Right lung (tissue), 10 donors: ENCODE measurements at places on chromosomes 4 and X. TPM values are rescaled to one million over a fixed set of nuclear protein-coding genes. Genes with fewer than 3 reads are reported as not detected.

GRCh38 chr4:124092541-124092984 lies 620.0 kb downstream of the ANKRD50 start:
- DNase-seq = no peak

- DNase-seq = no peak
Measured at GRCh38 chr4:36332023-36332781, 50.8 kb downstream of the DTHD1 start.

- DNase-seq = peak; percentile 63
Measured at GRCh38 chr4:138182838-138183426, 59.2 kb downstream of the SLC7A11 start.

- no peak for DNase-seq
Measured at GRCh38 chrX:17440258-17440657, 65.3 kb downstream of the NHS start.

DNA sequence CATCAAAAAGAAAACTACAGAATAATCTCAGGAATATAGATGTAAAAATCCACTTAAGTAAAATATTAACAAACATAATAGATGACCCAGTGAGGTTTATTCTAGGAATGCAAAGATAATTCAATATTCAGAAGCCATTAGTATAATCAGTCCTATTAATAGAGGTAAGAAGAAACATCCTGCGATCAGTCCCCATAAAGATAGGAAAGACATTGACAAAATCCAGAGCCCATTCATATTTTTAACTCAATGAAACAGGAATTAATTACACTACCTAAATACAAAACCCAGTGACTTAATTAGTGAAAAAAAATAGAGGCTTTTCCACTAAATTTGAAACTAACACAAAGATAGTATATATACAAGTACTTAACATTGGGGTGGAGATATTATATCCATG lies 321.4 kb upstream of the INTU start:
- DNase-seq = no peak

GRCh38 chrX:118536204-118536603 lies 40.6 kb downstream of the DOCK11 start:
- no peak for DNase-seq

DNA sequence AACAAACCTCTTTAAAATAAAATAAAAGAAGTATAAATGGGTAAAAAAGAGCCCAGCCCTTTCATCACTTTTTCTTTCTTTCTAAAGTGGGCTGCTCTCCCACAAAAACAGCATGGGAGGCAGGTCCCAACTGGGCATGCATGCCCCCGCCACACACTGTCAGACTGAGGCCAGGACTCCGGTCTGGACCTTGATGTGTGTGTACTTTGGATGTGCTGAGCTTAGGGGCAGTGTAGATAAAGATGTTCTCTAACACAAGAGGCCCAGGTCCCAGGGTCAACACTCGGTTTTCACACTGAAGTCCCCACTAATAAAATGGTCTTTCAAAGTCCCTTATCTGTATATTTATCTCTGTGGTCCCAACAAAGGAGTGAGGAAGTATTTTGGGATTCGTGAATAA lies 44.4 kb downstream of the ADGRA3 start:
- no peak for DNase-seq

- no peak for DNase-seq
Measured at GRCh38 chrX:15512401-15512965, 11.9 kb downstream of the BMX start.

The FOXP3 gene
- 0.73 TPM for polyA plus RNA-seq

The SYNPO2 gene
- 3.3 TPM for polyA plus RNA-seq

DNA sequence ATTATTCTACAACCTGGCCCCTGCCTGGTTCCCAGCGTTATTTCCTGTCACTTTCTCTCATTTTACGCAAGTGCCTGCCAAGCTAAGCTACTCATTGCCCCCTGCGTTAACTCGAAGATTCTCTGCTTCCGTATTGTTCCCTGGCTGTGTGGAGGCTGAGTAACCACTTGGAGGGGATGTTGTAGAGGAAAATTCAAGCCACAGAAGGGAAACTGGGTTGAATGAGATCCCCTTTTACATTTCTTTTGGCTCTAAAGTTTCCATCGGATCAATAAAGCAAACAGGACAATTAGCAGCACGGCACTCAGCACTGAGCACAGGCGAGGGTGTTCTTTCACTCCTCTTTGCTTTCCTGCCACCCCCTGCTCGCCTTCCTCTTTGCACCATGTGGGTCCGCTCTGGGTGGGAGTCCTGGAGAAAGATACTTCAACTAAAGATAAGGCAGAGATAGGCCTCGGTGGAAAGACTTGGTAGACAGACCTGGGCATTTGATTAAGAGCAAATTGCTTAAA lies 4.2 kb upstream of the TMSB4X start:
- no peak for DNase-seq

DNA sequence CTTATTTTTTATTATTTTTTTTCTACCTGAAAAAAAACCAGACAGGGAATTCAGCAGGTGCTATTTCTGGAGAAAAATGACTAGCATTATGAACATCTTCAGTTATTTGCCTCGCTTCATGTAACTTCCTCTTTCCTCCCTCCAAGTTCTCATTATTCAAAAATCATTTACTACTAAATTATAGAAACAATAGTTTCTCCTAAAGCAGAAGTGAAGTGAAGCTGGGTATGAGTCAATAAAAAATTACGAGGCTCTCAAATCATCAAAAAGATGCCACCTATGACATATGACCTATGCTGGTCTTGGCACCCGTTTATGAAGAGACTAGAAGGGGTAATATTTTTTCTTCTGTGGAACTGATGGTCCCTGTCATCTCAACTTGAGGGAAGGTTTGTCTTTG lies 145.0 kb upstream of the AADAT start:
- DNase-seq = no peak

GRCh38 chrX:13515211-13515930 lies 54.0 kb upstream of the EGFL6 start:
- DNase-seq = no peak

The RPL9 gene
- polyA plus RNA-seq = 885 TPM

GRCh38 chr4:182846036-182846435 lies 71.2 kb downstream of the DCTD start:
- no peak for DNase-seq

DNA sequence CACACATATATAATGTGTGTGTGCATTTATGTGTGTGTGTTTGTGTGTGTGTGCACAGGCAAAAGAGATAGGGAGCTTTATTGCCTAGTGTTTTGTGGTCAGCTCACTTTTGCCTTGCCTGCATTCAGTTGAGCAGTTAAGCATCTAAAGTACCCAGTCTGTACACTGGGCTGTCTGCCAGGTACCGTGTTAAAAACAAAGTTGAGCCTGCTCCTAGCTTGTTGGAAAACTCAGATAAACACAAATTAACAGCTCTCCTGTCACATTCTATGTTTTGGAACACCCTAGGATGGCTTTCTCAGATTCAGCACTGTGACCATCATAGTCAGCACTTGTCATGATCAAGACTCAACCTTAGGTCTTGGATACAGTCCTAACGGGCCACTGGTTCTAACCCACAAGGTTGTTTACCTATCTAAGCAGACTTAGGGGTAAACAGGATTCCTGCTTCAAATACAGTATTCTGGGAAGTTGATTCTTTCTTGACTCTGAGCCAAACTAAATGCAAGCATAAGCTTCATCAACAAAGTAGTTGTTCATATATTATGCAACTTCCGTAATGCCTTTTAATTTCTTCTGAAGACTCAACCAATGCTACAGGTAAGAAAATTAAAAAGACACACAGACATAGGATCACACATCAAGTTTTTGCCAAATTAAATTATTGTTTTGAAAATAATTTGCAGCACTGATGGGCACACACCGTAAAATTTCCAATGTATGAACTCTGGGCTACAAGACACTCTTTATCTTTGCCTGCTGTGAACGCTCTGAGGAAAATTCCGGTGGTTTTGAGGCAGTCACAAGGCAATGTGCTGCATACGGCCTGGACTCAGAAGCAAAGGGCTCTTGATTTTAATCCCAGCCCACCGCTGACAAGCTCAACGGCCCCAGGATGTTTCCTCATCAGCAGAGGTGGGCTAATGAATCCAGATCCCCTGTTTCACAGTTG lies 11.3 kb upstream of the CD99 start:
- DNase-seq = no peak

The SCLT1 gene
- polyA plus RNA-seq = 13.8 TPM

The P2RY10 gene
- 0.16 TPM for polyA plus RNA-seq

The SPANXA1 gene
- not detected for polyA plus RNA-seq

GRCh38 chr4:14445882-14446281 lies 556.4 kb upstream of the CPEB2 start:
- no peak for DNase-seq

The CBR4 gene
- 37.5 TPM for polyA plus RNA-seq

DNA sequence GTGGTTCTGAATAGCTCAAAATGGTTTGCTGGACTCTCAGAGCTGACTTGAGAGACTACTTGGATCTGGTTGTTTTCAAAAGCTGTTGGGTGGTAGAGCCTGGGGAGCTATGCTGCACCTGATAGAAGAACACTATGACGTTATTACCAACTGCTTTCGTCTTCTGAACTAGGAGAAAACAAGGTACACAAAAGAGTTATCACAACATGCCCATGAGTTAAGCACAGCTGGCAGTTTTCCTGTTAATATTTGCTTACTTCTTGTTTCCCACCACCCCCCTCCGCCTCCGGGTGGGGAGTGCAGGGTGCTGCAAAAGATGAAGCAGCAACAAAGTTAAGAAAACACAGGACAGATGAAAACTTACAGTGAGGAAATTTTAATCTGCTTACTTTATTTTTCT lies 69.1 kb downstream of the RASL11B start:
- DNase-seq = no peak

DNA sequence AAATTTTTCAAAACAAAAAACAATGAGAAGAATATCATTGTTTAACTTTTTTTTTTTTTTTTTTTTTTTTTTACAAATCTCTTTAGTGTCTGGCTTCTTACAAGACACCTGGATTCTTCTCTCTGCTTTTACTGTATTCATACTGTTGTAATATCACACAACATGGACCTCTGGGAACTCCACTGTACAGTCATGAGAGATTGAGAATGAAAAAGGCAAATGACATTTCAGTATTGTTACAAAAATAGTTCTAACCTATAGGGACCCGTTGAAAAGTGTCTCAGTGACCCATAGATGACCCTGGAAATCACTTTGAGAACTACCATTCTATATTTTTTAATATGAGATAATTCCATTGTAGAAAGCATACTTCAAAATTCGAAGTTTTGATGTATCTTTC lies 124.4 kb downstream of the SLIT2 start:
- no peak for DNase-seq

The BMPR1B gene
- 1.8 TPM for polyA plus RNA-seq

DNA sequence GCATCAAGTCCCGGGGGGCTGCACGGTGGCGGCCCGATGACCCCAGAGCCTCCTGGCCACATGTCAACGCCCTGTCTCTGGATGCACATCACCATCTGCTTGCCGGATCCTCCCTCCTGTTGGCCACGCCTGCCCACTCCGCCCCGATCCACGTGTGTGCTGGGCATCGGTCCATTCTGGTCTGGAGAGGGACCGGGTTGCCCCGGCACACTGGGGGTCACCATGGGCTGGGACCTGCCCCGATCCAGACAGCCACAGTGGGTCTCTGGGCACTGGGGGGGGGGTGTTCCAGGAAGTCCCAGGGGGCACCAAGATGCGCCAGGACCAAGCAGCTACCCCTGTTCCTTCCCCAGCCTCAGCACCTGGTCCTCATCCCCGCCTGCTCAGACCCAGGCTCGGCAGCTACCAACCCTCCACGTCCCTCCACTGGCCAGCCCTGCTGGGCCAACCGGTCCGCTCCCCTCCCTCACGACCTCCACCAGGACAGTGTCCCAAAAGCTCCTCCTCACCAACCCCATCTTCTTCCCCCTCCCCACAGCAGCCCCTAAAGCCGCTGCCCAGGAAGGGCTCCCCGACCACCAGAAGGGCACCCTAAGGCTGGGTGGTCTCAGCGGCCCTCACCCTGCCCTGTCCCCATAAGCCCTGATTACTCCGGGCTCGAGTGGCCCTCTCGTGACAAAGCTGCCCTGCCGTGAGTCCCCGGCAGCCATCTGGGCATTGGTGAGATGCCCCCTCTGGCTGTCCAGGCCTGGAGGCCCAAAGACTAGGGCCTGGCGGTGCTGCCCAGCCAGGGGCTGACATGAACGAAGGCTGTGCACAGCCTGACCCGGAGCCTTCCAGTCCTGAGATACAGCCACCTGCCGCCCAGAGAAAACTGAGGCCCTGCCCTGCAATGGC lies 4.6 kb downstream of the CTBP1 start:
- DNase-seq = no peak

- DNase-seq = no peak
Measured at GRCh38 chr4:151287409-151287808, 10.4 kb downstream of the PRSS48 start.

The IGSF1 gene
- polyA plus RNA-seq = 22.7 TPM

DNA sequence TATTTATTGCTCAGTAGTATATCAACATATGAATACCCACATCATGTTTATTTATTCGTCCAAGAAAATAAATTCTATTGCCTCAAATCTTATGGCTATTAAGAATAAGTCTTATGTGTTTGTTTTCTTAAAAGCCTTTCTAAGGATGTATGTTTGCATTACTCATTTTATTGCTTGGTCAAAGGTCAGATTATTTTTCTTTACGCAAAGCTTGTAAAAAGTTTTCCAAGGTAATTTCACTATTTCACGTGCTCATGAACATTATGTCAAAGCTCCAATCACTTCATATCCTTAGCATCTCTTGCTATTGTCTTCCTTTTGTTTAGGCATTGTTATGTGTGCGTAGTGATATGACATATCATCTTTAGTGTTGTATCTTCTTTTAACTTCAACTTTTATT lies 258.5 kb upstream of the FSTL5 start:
- no peak for DNase-seq

- no peak for DNase-seq
Measured at GRCh38 chrX:23292354-23292987, 42.2 kb upstream of the PTCHD1 start.

The LDOC1 gene
- polyA plus RNA-seq = 87.9 TPM

The ADRA2C gene
- 0.46 TPM for polyA plus RNA-seq

The CT45A2 gene
- 0.45 TPM for polyA plus RNA-seq

The METTL14 gene
- 69.7 TPM for polyA plus RNA-seq

- DNase-seq = peak; percentile 7
Measured at GRCh38 chrX:28108186-28108945, 127.1 kb upstream of the DCAF8L1 start.

The TEX13B gene
- not detected for polyA plus RNA-seq

The HMGB3 gene
- 103 TPM for polyA plus RNA-seq

DNA sequence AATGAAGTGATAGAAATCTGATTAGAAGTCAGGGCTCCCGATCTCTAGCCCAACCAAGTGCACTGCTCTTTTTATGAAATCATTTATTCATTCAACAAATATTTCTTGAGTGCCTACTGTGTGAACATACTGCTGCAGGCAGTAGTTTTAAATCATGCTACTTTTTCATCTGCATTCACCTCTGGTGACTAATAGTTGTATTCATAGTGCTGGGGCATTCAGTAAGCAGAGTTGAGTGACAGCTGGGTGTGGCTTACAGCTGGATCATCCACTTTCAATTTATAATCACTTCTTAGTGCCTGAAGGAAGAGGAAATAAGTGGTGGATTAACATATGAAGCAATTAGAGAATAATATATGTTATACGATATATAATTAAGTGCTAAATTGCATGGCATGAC lies 94.1 kb upstream of the HPRT1 start:
- DNase-seq = no peak

The SEC24B gene
- 44.0 TPM for polyA plus RNA-seq

GRCh38 chr4:135411251-135411650 lies 1209.7 kb upstream of the PABPC4L start:
- no peak for DNase-seq

The KLHL13 gene
- polyA plus RNA-seq = 3.3 TPM

GRCh38 chr4:184104419-184105101 lies 113.1 kb downstream of the ENPP6 start:
- no peak for DNase-seq

The XIAP gene
- polyA plus RNA-seq = 32.4 TPM
